Activated CD4-positive, CD25-positive, alpha-beta regulatory T cell treated with anti-CD3 and anti-CD28 coated beads, Interleukin-2, amount 50 U/mL, for 16 hours (primary cell): ENCODE measurements at places on chromosomes 4 and X.

GRCh38 chr4:81620442-81620841, 148.7 kb upstream of the RASGEF1B start:
- DNase-seq: no peak

- DNase-seq: no peak
Measured at GRCh38 chrX:40039887-40040286, 57.9 kb downstream of the BCOR start.

DNA sequence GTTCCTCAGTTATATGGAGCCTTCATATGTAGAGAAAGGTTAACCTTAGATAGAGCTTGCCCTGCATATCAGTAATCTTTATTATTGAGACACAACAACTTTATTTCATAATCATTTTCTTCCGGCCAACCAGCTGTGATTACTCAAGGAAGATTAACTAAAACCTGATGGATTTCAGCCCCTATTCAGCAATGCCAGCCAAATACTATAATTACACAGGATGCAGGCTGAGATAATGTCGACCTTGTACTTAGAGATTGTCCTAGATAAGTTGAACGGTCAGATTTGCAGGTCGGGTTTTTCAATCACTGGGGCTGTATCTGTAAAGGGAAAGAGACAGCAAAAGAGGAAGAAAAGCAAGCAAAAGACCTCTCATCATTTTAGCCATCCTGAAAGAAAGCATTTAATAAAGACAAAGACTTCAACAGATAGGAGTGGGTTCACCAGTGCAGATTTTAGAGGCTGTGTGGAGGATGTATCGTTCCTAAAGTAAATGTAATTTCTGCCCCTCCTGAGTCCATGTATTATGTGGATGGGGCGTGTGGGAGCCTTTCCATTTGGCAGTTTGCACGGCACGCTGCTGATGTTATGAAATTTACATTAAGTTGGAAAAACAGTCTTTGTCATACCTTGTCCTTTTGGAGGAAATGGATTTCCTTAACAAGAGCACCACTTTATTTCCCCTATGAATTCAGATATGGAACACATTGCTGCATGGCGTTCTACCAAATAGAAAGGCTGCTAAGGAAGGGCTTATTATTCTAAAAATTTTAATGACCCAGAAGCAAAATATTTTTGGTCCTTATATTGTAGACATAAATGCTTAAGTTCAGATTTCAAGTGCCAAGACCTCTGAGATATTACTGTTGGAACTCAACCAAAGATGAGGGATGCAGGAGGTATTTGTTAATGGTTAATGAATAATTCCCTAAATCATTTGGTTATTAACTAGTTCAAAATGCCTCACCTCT, 496.7 kb downstream of the SPRY1 start:
- no peak for DNase-seq

DNA sequence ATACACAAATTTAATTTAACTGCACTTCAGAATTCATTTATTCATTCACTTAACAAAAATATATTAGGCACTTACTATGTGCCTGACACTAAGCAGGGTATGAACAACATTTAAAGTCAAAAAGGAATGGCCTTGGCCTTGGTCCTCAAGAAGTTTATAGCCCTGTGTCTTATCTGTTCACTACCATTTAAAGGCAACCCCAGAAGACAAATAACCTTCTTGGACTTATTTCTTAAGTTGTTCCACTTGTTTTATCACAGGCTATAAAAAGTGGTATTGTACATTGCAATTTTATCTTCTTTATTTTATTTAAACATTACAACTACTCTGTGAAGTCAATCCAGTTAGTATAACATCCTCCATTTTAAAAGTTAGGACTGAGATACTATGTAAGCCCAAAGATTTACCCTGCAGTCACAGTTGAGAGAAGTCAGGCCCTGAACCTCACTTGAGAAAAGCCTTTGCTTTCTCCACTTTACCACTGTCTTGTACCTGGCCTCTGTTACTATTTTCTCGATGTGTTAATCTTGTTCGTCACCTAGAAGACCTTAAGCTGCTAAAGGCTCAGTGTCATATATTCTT, 305.6 kb upstream of the DIPK2B start:
- no peak for DNase-seq

GRCh38 chr4:120685756-120686278, 236.7 kb downstream of the PRDM5 start:
- DNase-seq: no peak

GRCh38 chrX:80602036-80602860, 182.0 kb downstream of the TENT5D start:
- no peak for DNase-seq
